ENCODE measurements at places on chromosomes 16 and 17.

DNA sequence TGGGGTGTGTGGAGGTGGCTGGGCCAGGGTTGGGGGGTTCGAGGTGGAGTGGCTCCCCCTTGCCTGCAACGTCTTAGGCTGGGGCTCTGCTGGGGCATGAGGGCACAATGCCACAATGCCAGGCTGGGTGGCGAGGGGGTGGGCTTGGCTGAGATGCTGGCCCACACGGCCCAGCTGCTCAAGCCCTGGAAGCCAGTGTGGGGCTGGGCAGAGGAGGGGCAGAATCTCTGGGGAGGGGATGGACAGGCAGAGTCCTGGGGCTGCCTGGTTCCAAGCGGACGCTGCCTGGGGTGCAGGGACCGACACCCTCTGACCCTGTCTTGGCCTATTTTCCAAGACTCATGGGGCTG lies 37.5 kb upstream of the SSTR5 start:
- no peaks in the 10 kb centered on the region for H3K4me1 ChIP-seq
- H3K4me3 ChIP-seq: no peak overlapping the region
- DNase-seq: no peak
- no peaks in the 10 kb centered on the region for H3K36me3 ChIP-seq
- no peaks in the 10 kb centered on the region for H3K27me3 ChIP-seq
- no peak overlapping the region for H3K27ac ChIP-seq

DNA sequence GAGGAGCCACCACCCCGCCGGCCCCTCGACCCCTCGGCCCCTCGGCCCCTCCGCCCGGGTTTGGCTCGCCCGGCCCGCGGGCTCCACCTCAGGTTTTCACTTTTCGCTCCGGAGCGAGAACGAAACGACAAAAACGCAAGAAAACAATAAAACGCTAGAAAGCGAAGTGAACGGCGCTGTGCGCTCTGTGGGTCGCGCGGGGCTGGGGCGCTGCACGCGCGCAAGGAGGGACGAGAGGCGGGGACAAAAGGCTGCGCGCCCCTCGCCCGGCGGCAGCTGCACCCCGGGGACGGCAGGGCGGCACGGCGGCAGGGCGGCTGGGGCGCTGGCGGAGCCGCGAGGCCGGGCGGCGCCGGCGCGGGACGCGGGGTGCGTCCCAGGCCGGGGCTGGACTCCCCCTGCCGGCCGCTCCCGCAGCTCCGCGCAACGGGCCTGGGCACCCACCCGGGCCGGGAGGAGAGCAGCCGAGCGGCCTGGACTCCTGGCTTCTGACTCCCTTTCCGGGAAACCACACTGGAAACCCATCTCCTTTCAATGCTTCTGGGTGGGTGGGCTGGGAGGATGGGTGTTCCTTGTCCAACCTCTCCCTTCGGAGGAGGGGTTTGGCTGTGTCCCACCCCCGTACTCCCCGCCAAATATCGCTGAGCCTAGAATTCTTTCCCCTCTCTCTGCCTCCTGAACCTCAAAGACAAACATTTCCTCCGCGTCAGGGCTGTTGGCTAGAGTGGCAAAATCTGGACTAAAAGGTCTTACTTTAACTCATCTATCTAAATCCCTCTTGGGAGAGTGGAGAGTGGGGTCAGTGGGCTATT lies 9.9 kb downstream of the TBX2 start:
- no peaks in the 10 kb centered on the region for H3K36me3 ChIP-seq
- DNase-seq: peak; percentile 66
- peak overlapping the region; percentile 52 for H3K4me3 ChIP-seq
- peaks cover 62% of the 10 kb centered on the region for H3K27me3 ChIP-seq

- no peak overlapping the region for H3K27ac ChIP-seq
- peaks cover 9% of the 10 kb centered on the region for H3K4me1 ChIP-seq
- no peaks in the 10 kb centered on the region for H3K36me3 ChIP-seq
- H3K4me3 ChIP-seq: no peak overlapping the region
- H3K27me3 ChIP-seq: peaks cover 35% of the 10 kb centered on the region
Observed at GRCh38 chr16:88967830-88968588, 9.0 kb downstream of the CBFA2T3 start.

GRCh38 chr17:2948721-2949468 lies 114.5 kb downstream of the OR1D5 start:
- no peak overlapping the region for H3K4me3 ChIP-seq
- no peak overlapping the region for H3K27ac ChIP-seq
- peaks cover 20% of the 10 kb centered on the region for H3K4me1 ChIP-seq
- no peaks in the 10 kb centered on the region for H3K36me3 ChIP-seq
- H3K27me3 ChIP-seq: no peaks in the 10 kb centered on the region

- peak overlapping the region; percentile 71 for H3K27ac ChIP-seq
- no peak for DNase-seq
- peak overlapping the region; percentile 56 for H3K4me3 ChIP-seq
- no peaks in the 10 kb centered on the region for H3K27me3 ChIP-seq
- H3K36me3 ChIP-seq: peaks cover 70% of the 10 kb centered on the region
- H3K4me1 ChIP-seq: peaks cover 42% of the 10 kb centered on the region
Observed at GRCh38 chr17:32485261-32486110, 1.3 kb upstream of the CDK5R1 start.

DNA sequence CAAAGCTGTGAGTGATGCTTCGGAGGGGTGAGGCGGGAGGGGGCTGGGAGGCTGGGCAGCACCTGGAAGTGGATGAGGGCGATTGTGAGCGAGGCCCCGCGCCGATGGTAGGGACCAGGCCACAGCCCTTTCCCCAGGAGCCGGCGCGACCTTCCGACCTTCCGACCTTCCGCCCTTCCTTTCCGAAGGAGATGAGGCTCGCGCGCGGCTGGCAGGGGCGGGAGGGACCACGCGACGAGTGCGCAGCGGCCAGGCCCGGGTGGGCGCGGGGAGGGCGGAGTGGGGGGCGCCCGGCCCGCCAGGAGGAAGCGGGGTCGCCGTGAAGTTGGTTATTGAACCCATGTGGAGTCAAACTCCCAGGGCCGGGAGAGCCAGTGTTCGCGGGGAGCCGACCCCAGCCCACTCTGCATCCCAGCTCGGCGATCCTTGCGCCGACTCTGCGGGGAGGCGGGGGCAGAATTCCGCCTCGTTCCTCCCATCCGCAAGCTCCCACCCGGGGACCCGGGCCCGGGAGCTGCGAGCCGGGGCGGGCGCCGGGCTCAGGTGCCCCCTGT lies 56.6 kb downstream of the RAP1GAP2 start:
- no peaks in the 10 kb centered on the region for H3K36me3 ChIP-seq
- H3K4me3 ChIP-seq: peak overlapping the region; percentile 42
- H3K27ac ChIP-seq: no peak overlapping the region
- H3K27me3 ChIP-seq: peaks cover 52% of the 10 kb centered on the region

GRCh38 chr16:70561623-70562022 lies 38.0 kb downstream of the SF3B3 start:
- H3K4me1 ChIP-seq: peaks cover under 1% of the 10 kb centered on the region
- no peaks in the 10 kb centered on the region for H3K27me3 ChIP-seq
- peaks cover 97% of the 10 kb centered on the region for H3K36me3 ChIP-seq

- no peaks in the 10 kb centered on the region for H3K4me1 ChIP-seq
- H3K36me3 ChIP-seq: no peaks in the 10 kb centered on the region
- H3K4me3 ChIP-seq: no peak overlapping the region
- no peaks in the 10 kb centered on the region for H3K27me3 ChIP-seq
- no peak for DNase-seq
Observed at GRCh38 chr17:69900829-69901228, 174.2 kb upstream of the KCNJ16 start.

- H3K27me3 ChIP-seq: no peaks in the 10 kb centered on the region
- no peak overlapping the region for H3K4me3 ChIP-seq
- DNase-seq: no peak
- no peaks in the 10 kb centered on the region for H3K36me3 ChIP-seq
- H3K27ac ChIP-seq: peak overlapping the region; percentile 61
- H3K4me1 ChIP-seq: peaks cover 48% of the 10 kb centered on the region
Observed at GRCh38 chr17:75090871-75091854, 3.4 kb downstream of the SLC16A5 start.

DNA sequence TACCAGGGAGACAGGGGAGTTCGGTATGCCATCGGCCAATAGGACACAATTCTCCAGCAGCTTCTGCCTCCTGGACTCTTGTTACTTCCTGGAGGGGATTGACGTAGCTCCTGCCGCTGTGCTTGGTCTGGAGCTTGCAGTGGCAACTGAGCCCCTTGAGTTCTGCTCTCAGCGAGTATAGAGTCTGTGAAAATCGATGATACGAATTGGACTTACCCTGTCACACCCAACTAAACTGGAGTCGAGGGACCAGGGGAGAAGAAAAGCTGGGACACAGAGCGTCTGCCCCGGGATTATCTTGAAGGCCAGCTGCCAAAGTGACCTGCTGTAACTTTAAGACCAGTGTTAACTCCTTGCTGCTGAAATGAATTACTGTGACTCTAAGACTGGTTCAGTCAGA lies 22.2 kb downstream of the SEC14L1 start:
- peaks cover 51% of the 10 kb centered on the region for H3K36me3 ChIP-seq
- H3K27ac ChIP-seq: peak overlapping the region; percentile 15
- no peak for DNase-seq
- H3K4me3 ChIP-seq: no peak overlapping the region
- peaks cover 55% of the 10 kb centered on the region for H3K4me1 ChIP-seq

- H3K36me3 ChIP-seq: peaks cover 38% of the 10 kb centered on the region
- H3K27me3 ChIP-seq: no peaks in the 10 kb centered on the region
- peak overlapping the region; percentile 87 for H3K4me3 ChIP-seq
- peak; percentile 64 for DNase-seq
- H3K4me1 ChIP-seq: peaks cover 18% of the 10 kb centered on the region
Observed at GRCh38 chr17:32341141-32341856, 674 bp downstream of the C17orf75 start.

DNA sequence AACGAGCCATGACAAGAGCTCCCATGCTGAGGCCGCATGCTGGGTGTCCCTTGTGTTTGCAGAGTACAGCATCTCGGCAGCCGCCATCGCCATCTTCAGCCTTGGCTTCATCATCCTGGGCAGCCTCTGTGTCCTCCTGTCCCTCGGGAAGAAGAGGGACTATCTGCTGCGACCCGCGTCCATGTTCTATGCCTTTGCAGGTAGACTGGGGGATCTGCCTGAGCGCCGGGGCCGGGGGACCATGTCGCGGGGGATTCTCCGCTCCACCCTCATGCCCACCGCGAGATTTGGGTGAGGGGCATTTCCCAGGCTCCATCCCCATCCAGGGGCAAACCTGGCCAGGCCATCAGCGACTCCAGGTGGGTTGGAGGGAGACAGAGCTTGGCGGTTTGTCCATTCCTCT lies 10.7 kb downstream of the CACNG1 start:
- no peak overlapping the region for H3K4me3 ChIP-seq
- H3K36me3 ChIP-seq: no peaks in the 10 kb centered on the region
- no peak overlapping the region for H3K27ac ChIP-seq
- no peaks in the 10 kb centered on the region for H3K4me1 ChIP-seq
- DNase-seq: peak; percentile 13

GRCh38 chr16:84286578-84287240 lies 8.0 kb upstream of the WFDC1 start:
- no peaks in the 10 kb centered on the region for H3K36me3 ChIP-seq
- no peak overlapping the region for H3K27ac ChIP-seq
- H3K27me3 ChIP-seq: peaks cover 27% of the 10 kb centered on the region
- no peak for DNase-seq
- H3K4me1 ChIP-seq: no peaks in the 10 kb centered on the region

- no peak for DNase-seq
- H3K4me1 ChIP-seq: peaks cover 13% of the 10 kb centered on the region
- H3K36me3 ChIP-seq: no peaks in the 10 kb centered on the region
- no peak overlapping the region for H3K27ac ChIP-seq
Observed at GRCh38 chr16:85418978-85419491, 194.1 kb upstream of the GSE1 start.

All from activated T-cell treated with anti-CD3 and anti-CD28 coated beads, Interleukin-2, amount 50 U/mL, for 24 hours (primary cell).